Glomerular endothelial cell (primary cell): ENCODE measurements at places on chromosomes 7 and 10.

GRCh38 chr7:102284399-102284798 lies 2.3 kb upstream of the SH2B2 start:
- no peak for DNase-seq

DNA sequence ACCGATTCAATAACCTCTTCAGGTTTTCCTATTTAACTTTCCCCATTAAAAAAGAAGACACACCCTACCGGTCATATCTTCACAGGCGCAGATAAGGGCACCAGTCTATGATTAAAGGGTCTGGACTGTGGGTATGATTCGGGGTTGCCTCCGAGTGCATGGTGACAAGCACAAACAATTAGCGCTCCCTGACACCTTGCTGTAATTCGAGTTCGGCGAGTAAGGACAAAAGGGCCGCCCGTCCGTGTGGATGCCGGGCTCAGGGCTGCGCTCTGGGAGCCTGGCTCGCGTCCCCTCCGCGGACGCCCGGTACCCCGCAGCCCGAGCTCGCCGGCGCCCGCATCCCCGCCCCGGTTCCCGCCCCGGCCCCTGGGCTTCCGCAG lies 111.9 kb upstream of the RHEB start:
- DNase-seq, result no peak

DNA sequence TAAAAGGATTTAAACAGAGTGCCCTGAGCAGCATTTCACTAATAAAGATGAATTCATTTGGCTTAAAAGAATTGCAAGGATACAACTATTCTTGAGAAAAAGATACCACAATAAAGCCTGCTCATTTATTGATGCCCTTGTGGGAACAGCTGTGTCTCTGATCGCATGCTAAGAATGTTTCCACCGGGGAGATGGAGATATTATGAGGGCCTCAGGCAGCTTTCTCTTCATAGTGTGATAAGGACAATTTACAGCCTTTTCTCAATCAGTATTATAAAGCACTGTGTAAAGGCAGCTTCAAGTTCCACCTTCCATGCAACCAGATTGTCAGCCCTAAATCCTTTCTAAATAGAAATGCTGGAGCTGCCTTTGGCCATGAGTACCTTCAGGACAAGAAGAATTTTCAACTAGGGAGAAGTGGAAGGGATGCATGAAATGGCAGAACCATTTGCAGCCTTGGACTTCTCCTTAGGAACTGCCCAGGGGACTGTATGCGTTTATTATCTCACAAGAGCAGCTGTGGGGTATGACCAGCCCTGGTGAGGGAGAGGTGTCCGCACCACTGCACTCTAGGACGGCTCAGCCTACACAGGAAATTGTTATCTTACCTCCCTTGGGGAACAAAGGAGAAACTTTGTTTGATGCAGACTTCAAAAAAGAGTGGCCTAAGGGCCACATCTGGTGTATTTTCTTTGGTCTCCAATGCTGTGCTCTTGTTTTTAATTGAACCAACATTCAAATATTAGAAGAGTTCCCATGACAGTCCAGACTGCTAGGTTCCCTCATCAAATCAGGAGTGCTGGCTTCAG lies 116.9 kb upstream of the PCGF5 start:
- DNase-seq, result no peak

GRCh38 chr10:113119801-113120200 lies 169.8 kb downstream of the TCF7L2 start:
- no peak for DNase-seq

- no peak for DNase-seq
Measured at GRCh38 chr10:108384378-108384777, 1219.9 kb upstream of the SORCS1 start.

GRCh38 chr10:62528441-62528840 lies 154.3 kb downstream of the ZNF365 start:
- no peak for DNase-seq

DNA sequence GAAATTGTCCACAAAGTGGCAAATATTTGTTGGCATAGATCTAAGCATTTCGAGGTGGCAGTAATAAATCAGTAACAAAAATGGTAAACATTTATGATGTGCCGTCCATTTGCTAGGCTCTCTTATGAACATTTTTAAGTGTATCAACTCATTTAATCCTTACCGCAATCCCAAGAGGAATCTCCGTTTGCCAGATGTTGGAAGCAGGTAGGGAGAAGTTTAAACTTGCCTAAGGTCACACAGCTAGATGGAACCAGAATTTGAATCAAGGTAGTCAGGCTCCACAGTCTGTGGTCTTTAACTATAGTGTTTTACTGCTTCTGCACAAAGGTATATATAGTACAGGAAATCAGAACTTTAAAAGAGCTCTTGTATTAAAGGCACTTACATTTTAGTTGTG lies 2.6 kb downstream of the MKLN1 start:
- DNase-seq, result no peak

DNA sequence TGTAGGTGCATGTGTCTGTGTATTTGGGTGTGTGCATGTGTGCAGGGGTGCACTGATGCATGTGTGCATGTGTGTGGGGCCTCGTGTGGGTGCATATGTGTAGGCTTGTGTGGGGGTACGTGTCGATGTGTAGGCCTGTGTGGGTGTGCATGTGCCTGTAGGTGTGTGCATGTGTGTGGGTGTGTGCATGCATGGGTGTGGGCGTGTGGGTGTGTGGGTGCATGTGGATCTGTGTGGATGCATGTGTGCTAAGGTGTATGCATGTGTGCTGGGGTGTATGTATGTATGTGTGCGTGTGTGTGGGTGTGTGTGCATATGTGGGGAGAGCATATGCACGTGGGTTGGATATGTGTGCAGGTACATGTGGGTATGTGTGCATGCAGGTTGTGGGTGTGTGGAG lies 73.2 kb downstream of the NKX6-2 start:
- no peak for DNase-seq

DNA sequence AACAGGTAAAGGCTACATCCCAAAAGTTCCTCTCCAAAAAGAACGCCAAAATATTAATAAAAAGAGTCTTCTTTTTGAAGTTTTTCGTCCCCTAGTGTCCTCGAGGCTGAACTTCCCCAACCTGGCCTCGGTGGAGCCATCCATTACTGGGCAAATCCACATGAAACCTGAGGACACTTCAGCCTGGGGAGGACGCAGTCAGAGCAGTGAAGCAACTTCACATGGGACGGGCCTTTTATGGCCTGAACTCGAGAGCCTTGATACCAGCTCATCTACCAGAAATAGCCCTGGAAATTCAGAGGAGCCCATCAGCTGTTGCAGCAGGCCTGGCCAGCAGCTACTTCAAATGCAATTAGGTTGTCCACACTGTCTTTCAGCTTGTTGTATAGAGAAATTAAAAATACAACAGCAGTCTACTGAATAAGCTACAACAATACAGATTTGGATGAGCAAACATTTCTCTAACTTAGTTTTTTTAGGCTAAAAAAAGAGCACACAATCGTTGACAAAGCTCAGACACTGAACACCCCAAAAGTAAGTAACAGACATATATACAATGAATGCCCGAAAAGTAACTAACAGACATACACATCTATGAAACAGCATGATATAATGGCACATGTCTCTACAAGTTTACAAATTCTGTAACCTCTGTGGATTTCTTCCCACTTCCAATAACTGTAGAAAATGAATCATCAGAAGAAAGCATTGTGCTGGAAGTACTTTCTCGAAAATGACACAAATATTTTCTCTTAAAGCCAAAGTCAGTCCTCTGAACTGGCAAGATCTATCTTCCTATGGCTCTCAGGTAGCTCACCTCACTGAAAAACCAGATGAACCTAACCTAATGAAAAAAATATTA lies at the start of gene SVIL:
SVIL (minus strand) TSS at position 208 of the 862 bp plus-strand sequence. CDS start 79,913 bp downstream, outside the sequence.
- no peak for DNase-seq

GRCh38 chr7:115128154-115128553 lies 206.3 kb downstream of the MDFIC start:
- DNase-seq, result no peak

DNA sequence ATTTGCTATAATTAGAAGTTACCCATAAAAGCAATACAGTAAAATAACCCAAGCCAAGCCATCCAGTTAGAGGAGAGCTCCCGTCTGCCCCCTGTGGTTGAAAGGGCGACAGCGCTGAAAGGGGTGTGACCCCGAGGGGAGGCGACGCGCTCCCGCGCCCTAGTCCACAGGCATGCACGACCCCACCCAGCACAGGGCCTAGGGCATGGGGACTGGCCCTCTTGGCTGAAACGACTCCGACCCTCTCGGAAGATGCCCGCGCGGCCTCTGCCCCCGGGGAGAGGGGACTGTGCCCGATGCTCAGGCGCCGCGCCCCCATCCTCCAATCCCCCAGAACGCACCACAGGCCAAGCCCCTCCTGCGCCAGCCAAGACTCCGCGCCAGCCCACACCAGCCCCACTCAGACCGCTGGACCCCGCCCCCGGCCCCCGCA lies 64.0 kb downstream of the CSGALNACT2 start:
- no peak for DNase-seq

- DNase-seq, result no peak
Measured at GRCh38 chr7:42227936-42228591, 8.9 kb downstream of the GLI3 start.

GRCh38 chr7:27795977-27796376 lies 56.0 kb downstream of the TAX1BP1 start:
- no peak for DNase-seq

DNA sequence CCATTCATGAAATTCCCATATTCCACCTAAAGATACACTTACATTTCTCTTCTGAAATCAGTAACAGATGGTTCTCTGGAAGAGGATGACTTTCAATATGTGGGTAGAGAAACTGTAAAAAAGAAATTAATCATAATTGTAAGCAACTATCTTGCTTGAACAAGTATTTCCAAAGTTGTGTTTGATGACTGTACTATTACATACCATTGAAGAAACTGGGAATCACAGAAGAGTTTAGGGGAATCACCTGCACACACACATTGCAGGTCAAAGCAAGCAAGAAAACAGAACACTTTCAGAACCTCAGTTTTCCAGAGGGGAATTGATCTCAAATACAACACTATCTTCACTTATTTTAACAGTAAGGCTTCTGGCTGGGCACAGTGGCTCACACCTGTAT lies 33.6 kb downstream of the GSAP start:
- no peak for DNase-seq

GRCh38 chr7:30933124-30933974 lies 21.7 kb downstream of the AQP1 start:
- no peak for DNase-seq

GRCh38 chr7:66732439-66732838 lies 8.1 kb upstream of the RABGEF1 start:
- DNase-seq, result no peak

- DNase-seq, result no peak
Measured at GRCh38 chr10:107481224-107481623, 316.7 kb upstream of the SORCS1 start.

GRCh38 chr10:84511709-84512285 lies 183.4 kb downstream of the CCSER2 start:
- DNase-seq, result no peak

DNA sequence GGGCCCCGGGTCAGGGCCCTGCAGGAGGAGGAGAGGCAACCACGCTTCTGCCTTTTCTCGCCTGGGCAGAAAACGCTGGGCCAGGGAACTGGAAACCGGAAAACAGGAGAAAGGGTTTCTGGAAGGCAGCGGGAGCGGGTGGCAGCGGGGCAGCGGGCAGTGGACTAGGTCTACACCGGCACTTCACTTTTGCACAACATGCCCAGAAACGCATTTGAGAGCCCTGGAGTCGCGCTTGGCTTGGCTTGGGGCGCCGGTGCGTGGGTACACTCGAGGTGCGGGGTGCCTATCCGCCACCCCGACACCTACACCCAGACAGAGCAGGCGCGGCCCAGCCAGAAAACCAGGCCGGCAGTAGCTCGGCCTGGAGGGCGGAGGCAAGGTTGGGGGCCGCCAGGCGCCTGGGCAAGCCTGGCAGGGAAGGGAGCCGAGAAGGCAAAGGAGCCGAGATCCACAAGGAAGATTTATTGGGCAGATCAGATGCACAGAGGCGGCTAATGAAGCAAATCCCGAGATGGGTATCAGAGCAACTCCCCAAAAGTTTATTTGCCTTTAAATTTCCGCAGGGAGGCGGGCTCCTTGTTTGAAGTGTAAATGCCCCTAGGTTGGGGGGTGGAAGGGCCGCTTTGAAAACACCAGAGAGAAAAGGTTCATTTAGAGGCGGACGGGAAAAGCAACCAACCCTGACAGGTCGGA lies 3.2 kb upstream of the PAX2 start:
- DNase-seq, result no peak

GRCh38 chr7:3984456-3984855 lies 683.4 kb downstream of the SDK1 start:
- DNase-seq, result no peak

DNA sequence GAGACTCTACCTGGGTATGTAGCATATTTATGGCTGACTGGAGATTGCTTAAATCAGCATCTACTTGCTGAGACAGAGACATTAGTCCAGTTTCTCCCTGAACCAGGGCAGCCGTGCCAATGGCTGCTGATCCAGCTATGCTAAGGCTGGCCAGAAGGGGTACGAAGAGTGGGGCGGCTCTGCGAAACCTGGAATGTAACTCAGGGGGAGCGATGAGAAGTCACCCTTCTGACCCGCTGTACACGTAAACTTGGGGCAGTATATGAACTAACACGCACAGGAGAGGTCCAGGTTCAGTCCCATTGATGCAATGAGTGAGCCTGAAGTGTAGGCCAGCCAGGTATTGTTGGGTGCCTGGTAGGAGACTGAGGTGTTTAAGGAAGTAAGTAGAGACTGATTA lies 73.7 kb downstream of the PRR15 start:
- no peak for DNase-seq

- DNase-seq, result no peak
Measured at GRCh38 chr7:117572856-117573620, 93.2 kb downstream of the CFTR start.

- DNase-seq, result no peak
Measured at GRCh38 chr7:74604326-74605020, 53.0 kb upstream of the GTF2I start.

GRCh38 chr7:116386674-116387073 lies 112.9 kb upstream of the CAV2 start:
- DNase-seq, result no peak

- no peak for DNase-seq
Measured at GRCh38 chr7:134932707-134933370, 53.5 kb upstream of the AGBL3 start.

GRCh38 chr7:139694389-139694676 lies 83.5 kb downstream of the HIPK2 start:
- no peak for DNase-seq
